ENCODE measurements at places on chromosomes 3 and 15.

DNA sequence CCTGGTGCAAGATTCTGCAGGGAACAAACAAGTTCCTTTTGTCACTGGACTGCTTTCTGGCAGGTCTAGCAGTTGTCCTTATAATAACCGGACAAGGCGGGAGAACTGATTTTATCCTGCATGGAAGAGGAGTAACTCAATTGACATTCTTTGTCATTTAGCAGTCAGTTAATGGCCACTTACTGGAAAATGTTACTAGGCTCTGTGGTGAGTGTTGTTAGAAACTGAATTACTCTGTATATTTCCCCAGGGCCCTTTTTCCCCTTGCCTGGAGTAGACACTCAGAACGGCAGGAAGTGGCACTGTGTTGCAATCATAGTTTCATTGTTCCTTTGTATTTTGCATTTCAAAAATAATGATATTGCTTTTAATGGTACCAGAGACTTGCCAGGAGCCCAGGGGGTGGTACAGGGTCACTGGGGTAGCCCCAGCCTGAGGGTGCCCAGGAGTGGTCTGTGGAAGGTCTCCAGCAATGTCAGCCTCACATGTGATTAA, 318.6 kb upstream of the LRRFIP2 start:
- DNase-seq, result no peak

- DNase-seq, result no peak
Observed at GRCh38 chr3:11699083-11699427, 55.3 kb upstream of the VGLL4 start.

- DNase-seq, result no peak
Observed at GRCh38 chr3:180979961-180980360, 9.6 kb downstream of the DNAJC19 start.

DNA sequence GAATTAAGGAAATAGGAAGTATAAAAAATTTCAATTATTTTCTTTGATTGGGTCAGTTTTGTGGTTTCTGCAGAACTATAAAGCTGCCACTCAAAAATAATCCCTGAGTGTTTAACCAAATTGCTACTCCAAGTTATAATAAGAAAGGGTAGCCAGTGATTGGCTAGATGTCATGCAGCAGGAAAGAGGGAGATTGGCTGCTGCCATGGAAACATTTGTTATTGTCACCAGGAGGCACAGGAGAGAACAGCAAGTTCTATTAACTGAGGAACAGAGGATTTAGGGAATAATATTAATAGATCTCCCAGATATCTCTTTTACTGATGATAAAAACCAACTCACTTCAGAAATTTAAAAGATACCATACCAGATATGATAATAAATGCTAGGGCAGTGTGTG, 42.6 kb downstream of the CLDN1 start:
- DNase-seq, result no peak

GRCh38 chr3:117052395-117052794, 342.8 kb downstream of the TUSC7 start:
- no peak for DNase-seq

DNA sequence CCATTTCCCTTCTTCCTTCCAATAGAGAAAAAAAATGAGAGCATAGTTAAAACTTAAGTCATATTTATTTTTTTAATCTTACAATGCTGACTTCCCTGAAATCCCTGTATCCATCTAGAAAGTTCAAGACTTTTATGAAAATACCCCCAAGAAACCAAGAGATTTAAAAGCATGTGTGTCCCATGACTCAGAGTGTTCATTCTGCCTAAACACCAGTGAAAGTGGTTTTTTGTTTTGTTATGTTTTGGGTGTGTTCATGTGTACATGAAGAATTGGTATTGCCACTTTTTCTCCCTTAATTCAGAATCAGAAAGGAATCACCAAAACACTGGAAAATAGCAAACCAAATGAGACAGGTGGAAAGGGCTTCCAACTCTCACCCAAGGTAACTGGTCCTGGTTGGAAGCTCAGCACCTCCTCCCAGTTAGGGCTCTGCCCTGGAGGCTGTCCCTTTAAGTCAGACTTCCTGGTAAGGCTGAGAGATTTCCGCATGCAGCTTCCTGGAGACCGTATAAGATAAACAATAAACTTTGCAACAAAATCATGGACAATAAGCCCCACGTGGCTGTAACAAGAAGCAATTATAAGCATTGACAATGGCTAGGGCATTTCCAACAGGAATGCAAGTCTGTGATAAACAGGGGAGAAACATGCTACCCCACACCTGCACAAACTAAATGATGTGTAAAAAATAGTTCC, 121.9 kb upstream of the ARHGEF3 start:
- peak; percentile 48 for DNase-seq

GRCh38 chr3:16474216-16474615, 39.3 kb downstream of the RFTN1 start:
- DNase-seq, result no peak

GRCh38 chr15:27951191-27951890, 147.8 kb downstream of the OCA2 start:
- DNase-seq, result no peak

DNA sequence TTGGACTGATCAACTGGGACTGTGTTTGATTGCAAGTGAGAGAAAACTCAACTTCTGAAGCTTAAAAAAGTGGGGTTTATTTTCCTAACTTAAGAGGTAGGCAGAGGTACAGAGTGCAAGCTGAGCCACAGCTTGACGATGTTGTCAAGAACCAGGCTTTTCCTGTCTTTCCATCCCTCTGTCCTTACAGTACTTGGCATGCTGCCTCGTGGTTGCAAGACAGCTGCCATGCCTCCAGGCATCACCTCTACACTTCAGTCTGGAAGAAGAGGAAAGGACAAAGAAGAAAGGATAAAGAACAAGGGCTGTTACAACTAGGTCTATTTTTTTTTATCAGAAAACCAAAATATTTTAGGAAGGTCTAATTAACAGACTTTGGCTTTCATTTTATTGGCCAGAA, 51.8 kb upstream of the GALNT15 start:
- DNase-seq, result no peak

- no peak for DNase-seq
Observed at GRCh38 chr3:9970020-9970652, 16.5 kb downstream of the EMC3 start.

DNA sequence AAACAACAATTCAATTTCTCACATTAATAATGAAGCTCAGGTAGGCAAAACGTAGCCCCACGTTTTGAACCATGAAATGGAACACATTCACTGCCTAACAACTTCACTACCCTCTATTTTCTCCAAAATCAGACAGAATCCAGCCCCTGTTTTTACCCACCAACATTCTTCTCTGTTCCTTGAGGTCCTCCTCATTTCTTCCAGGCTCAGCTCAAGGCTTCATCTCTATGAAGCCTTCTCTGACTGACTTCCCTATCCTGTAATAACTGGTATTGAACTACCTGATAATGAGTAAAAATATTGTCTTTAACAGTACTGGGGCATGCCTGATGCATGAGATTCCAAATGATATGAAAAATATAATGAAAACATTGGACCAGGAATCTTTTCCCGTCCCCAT, 2.2 kb downstream of the TFRC start:
- no peak for DNase-seq

DNA sequence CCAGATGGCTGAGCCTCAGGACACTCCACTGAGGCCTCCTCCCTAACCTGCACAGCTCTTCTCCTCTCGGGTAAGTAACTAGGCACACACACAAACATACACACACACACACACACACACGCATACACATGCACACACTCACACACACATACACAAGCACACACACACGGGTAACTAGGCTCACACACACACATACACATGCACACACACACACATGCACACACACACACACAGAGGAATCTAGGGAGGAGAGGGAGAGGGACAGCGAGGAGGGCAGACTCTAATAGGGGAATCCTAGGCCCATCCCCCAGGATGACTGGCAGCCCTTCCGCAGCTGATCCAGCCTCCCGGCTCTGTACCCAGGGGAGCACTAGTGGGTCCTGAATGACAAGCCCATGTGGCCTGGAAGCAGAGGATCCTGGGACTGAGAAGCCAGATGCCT, 177.4 kb upstream of the LINGO1 start:
- DNase-seq, result no peak

DNA sequence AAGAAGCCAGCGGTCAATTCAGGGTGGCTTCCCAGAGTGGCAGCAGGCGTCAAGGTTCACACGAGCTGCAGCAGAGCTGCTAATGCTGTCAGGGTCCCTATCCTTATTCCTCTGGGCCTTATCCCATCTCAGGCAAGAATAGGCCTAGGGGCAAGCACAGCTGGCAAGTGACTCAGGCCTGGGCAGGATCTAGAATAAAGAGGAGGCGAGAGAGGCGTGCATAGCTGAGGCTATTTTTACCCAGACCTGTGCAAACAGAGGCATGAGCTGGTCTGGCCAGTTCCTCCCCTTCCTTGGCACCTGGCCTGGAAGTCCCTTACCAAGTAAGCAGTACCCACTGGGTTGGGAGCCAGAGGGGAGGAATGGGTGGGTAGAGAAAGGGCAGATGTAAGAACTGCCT, 12.2 kb upstream of the VIPR1 start:
- no peak for DNase-seq

DNA sequence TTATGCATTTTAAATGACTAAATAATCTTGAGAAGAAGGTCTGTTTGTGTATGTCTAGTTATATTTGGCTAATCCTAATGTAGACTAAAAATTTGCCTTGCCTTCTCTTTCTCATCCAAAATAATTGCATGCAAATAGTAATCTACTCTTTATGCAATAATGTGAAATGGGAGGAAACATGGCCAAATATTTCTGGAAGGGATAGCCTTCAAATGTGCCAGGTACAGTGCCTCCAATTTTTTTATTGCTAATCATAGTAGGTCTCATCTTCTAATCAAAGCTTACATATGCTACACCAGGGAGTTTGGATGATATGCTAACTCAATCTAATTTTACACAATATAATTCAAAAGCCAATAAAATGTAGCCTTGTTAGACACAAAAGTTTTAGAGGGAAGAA, 911.3 kb downstream of the NAALADL2 start:
- no peak for DNase-seq

GRCh38 chr3:185164428-185165217, 11.8 kb upstream of the C3orf70 start:
- DNase-seq, result no peak

GRCh38 chr3:38578551-38578950, 70.9 kb downstream of the SCN5A start:
- DNase-seq, result no peak

DNA sequence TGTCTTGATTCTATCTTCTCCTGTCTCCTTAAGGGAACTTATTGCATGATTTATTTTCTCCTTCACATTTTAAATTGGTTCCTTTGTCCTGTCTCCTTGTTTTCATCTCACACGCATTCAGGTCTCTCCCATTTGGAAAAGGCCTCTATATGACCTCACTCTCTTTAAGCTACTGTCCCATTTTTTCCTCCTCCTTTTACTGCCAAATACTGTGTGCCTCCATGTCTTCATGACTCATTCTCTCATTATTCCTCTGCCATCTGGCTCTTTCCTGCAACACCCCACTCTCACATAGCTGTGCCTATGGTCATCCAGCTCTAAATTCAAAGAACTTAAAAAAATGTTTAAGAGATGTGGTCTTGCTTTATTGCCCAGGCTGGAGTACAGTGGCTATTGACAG, 48.0 kb downstream of the TYRO3 start:
- DNase-seq, result no peak

DNA sequence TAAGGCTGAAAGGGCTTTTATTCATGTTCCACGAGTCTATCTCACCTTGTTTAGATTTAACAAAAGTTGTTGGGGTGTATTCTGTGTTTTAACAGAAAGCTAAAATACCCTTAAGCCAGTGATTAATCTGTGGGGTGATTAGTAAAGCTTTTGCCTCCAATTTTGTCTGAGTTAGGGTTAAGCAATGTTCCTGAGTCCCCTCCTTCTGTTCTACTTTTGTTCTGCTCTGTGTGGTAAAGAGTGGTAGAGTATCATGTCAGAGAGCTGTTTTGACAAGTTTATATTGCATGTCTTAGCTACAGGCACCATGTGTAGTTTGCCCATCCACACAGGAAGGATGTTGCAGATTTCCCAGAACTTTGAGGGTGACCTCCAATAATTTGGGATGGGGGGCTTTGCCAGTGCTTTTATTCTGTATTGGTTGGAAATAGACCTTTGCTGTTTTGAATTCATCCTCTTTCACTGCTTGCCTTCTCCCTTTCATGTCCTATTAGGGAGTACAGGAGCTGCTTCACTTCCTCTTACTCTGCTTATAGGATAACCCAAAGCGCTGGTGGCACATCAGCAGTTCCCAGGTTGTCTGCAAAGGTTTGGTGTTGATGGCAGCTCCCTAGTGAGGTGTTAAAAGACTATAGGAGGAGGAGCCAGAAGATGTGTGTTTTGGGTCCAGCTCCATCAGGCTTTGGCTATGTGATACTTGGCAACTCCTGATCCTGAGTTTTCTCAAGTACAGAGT, 7.4 kb downstream of the PDE8A start:
- DNase-seq, result no peak

- DNase-seq, result peak; percentile 29
Observed at GRCh38 chr15:29039466-29040369, 153.9 kb downstream of the APBA2 start.

GRCh38 chr3:23739536-23739935, 66.2 kb upstream of the UBE2E1 start:
- DNase-seq, result no peak

GRCh38 chr3:193016437-193016901, 98.8 kb upstream of the MB21D2 start:
- DNase-seq, result no peak

- DNase-seq, result no peak
Observed at GRCh38 chr15:61661791-61662190, 398.5 kb downstream of the VPS13C start.

DNA sequence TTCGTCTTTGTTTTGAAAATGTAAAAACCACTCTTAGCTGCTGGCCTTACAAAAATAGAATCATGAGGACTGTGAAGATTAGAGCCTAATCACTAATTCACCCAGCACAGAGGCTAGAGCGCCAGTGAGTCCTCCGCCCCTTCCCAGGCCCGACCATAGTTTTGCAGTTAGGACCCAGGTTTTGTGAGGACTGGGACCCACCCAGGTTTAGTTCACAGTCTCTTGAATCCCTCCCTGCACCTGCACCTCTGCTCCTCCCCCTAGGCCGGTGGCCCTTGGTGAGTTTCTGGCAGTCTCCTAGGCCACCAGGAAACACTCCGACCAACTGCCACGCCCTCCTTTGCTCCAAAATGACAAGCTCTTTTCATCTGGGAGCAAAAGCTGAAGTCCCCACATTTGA, 136.0 kb upstream of the CCDC54 start:
- DNase-seq, result no peak

DNA sequence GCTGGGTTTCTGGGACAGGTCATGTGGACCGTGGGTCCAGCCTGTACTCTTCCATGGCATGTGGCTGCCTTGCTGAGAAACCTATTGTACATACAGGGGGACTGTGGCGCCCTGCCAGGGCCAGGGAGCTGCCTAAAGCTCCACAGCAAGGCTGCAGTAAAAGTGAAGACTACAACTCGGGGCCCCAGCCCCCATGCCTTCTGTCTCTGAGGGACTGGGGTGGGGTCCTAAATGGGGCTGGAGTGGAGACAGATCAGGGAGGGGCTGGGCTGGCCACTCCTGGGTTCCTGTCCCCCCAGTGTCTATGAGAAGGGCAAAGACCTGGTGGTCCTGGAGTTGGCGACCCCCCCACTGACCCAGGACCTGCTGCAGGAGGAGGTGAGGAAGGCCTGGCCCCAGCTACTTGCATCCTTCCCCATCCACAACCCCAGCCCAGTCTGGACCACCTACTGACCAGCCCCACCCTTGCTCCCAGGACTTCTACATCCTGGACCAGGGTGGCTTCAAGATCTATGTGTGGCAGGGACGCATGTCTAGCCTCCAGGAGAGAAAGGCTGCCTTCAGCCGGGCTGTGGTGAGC, 7.3 kb downstream of the VILL start:
- DNase-seq, result no peak
